Stimulated activated CD8-positive, alpha-beta memory T cell treated with anti-CD3 and anti-CD28 coated beads, Interleukin-7, amount 100 ng/mL, for 1 hour (primary cell): ENCODE measurements at places on chromosomes 3 and 15.

GRCh38 chr3:110989446-110989845 is 82.2 kb upstream of the NECTIN3 start:
- no peak for DNase-seq

DNA sequence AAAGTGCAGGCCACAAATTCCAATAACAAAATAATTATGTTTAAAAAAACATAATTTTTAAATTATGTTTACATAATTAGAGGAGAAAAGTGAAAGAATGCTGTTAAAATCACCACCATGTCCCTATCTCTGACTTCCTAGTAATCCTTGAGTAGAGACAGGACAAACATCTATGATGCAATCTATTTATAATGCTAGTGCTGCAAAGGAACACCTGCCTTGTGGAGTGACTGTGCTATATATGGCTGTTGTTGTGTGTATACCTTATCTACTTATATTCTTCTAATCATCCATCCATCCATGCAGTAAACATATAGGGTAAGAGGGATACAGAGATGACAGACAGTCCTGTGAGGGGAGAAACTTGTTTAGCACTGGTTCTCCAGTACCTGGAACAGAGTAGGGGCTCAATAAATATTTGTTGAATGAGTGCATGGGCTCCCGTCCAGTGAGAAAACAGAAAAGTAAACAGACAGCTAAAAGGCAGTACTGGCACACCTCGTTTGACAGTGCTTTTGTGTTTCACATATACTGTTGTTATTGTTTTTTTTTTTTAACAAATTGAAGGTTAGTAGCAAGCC is 229.3 kb upstream of the UBE2E1 start:
- DNase-seq: no peak

- no peak for DNase-seq
These were observed 317.7 kb downstream of the VPS13C start for GRCh38 chr15:61742591-61742990.

GRCh38 chr3:179666436-179667035 is 13.7 kb downstream of the USP13 start:
- DNase-seq: no peak

GRCh38 chr3:115423170-115423569 is 200.1 kb upstream of the GAP43 start:
- no peak for DNase-seq

DNA sequence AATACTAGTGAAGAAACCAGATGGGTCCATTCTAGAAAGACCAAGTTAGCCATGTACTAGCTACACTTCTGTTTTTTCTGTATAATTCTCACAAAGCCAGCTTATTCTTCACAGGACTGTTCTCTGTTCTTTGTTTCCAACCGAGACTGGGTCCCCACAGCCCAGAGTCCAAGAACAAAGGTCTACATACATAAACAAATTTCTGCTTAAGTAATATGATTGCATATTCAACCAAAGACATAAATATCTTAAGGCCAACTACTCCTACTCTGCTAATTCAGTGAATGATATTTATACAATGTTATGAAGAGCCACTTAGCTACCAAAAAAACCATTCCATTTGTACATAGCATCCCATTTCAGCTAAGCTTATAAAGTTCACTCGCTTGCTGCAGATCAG is 299.8 kb upstream of the CCDC54 start:
- no peak for DNase-seq

DNA sequence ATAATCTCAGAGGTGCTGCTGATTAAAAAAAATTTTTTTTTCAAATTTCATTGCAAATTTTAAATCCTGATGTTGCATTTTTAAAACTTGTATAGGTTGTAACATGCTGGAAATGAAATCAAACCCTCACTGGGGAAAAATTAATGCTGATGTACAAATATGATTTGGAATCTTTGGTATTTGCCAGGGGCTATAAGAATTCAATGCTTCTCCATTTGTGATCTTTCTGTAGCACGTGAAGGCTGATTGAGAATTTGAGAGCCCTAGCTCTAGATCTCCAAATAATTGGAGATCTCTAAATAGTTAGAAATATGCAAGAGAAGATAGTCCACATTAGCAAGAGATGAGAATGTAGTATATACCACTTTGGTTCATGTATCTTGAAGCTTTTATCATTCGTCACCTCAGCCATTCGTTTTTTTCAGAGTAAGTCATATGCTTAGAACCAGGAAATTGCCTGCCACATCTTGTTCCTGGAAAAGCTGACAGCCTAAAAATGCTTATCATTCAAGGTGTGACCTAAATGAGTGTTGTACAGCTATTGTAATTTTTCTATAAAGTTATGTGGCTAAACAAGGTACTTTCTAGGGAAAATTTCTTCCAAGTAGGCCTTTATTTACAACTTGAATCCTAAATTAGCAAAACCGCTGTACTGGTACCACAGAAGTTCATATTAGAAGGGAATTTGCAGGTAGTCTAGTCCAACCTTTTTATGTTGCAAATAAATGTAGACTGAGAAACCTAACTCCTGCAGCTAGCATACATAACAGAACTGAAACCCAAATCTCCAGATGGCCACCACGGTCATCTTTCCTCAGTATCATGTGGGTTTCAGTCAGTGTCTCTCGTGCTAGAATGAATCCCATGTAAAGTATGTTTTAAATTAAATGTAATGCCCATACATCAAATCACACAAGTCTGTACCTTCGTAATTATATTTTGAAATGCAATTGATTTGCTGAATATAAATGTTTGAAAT is 48.5 kb downstream of the FNDC3B start:
- DNase-seq: no peak
